NCI-H446 treated with DMSO at 0.1 percent for 48 hours (cell line): ENCODE measurements at places on chromosomes 11 and 22.

DNA sequence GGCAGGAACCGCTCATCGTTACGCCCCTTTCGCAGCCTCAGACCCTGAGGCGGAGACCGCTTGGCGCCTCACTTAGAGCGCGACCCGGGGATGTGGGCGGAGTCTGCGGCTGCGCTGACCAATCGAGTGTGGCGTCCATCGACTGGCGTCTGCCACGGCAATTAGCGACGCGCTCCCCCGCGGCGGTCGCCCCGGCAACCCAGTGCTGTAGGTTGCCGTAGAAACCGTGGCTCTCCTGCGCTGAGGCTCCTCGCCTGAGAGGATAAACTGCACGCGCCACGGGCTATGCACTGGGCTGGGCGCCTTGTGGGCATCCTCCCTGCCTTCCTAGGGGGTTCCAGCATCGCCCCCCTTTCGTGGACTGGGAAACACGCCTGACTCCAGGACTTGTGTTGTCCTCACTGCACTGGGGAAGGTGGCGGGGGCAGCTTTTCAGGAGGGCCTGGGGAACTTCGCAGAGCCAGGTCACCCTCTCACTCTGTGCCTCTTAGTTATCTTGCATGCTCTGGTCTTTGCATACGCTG lies 701 bp upstream of the P2RX6 start:
- DNase-seq = peak; percentile 94

DNA sequence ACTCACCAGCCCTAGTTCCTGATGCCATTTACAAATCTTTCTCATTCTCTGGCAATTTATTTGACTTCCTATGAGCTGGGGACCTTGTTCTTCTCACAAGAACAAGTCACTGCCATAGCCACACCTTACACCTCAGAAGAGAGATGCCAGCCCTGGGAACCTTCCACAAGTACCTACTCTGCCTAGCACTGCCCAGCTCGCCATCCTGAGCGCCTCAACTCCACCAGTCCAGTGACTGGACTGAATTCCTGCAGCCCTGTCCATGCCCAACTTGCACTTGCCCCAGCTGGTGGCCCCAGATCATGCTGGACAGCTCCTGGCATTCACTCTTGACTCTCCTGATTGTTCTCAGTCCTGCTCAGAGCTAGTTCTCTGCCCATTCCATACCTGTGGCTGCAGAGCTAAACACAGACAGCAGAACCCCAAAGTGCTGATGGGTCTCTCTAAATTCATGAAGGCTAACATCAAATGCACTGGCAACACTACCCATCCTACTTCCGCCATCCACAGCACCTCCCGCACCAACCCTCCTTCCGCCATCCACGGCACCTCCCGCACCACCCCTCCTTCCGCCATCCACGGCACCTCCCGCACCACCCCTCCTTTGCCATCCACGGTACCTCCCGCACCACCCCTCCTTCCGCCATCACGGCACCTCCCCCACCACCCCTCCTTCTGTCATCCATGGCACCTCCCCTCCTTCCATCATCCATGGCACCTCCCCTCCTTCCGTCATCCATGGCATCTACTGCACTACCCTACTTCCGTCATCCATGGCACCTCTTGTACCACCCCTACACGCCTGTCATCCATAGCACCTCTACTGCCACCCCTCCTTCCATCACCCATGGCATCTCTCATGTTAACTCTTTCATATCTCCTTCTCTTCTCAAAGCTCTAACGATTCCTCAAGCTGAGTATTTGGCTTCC lies 23.6 kb upstream of the SLC25A1 start:
- no peak for DNase-seq

GRCh38 chr11:16114978-16115871 lies 241.1 kb downstream of the SOX6 start:
- no peak for DNase-seq

- DNase-seq = no peak
Measured at GRCh38 chr11:2578929-2579270, 120.9 kb downstream of the KCNQ1OT1 start.

- DNase-seq = no peak
Measured at GRCh38 chr11:88827018-88827676, 238.6 kb downstream of the GRM5 start.

GRCh38 chr11:112520354-112520753 lies 259.7 kb upstream of the PLET1 start:
- no peak for DNase-seq

DNA sequence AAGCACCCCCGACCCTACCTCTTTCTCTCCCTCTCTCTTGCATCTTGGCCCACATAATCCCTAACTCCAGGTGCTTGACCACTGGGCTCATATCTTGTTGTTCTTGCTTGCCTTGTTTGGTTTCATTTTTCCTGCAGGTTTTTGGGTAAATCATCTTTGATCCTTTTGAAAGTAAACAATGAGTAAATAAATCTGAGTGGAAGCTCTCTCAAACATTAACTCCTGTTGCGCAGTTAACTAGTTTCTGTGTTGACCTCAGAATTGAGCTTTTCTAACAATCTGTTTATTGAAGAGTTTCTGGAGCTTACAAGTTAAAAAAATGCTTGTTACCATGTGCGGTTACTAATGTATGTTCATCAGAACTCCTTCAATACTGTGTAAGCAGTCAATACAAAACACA lies 38.8 kb upstream of the MICAL2 start:
- DNase-seq = no peak

DNA sequence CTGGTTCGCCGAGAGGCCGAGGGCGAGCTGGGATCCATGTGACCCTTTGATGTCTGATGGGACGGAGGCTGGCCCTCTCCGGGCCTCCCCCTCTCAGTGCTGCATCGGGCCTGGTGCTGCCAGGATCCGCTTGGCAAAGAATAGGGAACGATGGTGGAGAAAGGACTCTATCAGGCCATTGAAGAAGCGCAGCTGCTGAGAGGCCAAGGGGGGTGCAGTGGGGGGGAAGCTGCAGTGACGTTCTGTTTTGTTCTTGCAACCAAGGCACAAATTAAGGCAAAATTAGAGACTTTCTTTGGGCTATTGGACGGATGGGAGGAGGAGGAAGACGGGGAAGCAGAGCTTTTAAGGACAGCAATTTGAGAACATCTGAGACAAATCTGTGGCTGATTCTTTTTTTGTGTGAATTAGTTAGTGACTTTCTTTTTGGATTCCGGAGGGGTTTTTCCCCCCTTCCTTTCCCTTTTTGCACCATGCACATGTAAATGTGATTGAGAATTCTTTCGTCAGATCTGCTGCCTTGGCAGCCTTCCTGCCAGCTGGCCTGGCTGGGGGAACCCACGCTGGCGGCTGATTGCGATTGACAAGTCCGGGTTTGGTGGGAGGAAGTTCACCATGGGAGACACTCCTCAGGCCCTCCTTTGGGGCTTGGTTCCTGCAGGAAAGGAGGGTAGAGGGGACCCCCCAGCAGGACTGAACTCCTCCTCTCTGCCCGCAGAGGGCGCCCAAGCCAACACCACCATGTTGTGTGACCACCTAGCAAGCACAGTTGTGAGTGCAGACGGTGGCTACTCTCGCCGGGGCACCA lies 214.6 kb downstream of the NTM start:
- DNase-seq = no peak

DNA sequence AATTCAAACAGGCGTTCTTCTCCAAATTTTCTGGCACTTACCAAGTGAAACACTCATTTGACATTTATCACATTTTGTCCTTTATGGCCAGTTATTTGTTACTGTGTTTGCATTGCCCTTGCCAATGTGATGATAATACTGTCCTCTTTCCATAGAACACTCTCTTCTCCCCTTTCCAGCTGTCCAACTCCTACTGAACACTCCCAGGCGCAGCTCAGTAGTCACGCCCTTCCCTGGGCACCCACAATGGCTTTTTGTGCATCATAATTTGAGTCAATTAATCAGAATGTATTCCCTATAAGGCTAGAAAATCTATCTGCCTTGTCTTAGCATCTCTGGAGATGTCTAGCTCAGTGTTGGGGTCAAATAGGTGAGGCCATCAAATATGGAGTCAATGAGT lies 21.2 kb upstream of the B3GAT1 start:
- no peak for DNase-seq
